ENCODE measurements at places on chromosomes 12 and 14.

DNA sequence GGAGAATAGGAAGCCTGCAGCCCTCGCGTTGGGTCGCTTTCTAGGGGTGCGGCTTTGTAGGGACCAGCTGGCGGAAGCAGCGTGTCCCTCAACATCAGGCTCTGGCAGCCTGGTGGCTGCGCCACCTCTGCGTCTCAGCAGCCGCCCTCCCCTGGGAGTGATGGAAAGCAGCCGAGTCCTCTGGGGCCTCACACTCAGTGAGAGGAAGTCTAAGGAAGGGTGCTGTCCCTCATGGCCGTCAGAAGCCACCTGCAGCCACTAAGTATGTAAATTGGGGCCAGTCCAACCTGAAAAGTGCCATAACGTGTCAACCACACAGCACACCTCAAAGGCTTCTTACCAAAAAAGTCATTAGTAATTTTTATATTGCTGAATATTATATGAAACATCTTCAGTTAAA, 80.3 kb downstream of the WDR20 start:
- DNase-seq: no peak

GRCh38 chr12:98752726-98753125, 107.6 kb downstream of the APAF1 start:
- no peak for DNase-seq

- no peak for DNase-seq
Observed at GRCh38 chr14:26622611-26623010, 24.8 kb upstream of the NOVA1 start.

DNA sequence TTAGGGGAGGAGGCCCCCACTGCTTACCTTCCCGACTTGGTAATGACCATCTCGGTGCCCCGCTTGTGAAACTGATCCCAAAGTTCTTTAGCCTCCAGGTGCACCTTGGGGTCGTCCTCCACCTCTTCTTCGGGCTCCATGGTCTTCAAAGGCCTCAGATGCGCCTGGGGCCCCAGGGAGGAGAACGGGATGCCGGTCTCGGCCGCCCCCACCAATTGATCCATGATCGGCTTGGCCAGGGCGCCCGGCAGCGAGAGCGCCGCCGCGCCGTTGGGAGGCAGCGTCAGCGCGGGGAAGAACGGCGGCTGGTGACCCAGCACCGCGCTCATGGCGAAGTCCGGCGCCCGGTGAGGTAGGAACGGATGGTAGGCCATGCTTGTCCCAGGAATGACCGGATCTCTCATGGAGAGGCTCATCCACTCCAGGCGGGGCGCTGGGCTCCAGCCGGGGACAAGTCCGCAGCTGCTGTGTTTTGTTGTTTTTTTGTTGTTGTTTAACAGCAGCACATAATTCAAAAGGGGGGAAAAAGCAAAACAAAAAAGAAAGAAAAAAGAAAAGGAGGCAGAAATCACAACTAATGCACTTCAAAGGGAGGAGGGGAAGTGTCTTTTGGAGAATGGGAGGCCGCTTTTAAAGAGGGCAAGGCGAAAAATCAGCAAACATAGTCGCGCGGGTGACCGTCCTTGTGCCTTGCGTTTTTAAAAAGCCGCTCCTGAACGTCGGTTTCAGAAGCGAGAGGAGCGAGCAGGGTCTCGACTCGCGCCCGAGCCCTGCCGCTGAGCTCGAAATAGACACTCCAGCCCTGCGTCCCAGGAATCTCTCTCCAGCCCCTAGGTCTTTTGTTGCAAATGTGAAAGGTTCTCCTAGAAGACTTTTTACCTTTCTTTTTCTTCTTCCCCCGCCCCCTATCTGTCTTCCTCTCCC, 928 bp downstream of the TBX3 start:
- no peak for DNase-seq

DNA sequence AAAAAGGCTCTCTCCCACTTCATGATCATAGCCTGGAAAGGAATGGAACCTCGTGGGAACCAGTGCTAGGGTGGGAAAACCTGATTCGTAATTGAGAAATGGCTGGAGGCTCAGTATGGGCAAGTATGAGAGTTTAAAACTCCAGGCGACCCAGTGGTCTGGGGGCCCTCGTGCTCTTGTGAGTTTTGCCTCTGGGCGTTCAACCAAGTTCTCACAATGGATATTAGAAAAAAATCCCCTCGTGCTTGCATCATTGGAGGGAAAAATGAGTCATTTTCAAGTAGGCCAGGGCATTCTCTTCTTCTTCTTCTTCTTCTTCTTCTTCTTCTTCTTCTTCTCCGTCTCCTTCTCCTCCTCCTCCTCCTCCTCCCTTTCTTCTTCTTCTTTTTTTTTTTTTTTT, 39.0 kb downstream of the GPR68 start:
- DNase-seq: no peak

- no peak for DNase-seq
Observed at GRCh38 chr12:103824290-103824689, 16.7 kb downstream of the NT5DC3 start.

GRCh38 chr14:58677517-58677916, 39.8 kb downstream of the DACT1 start:
- DNase-seq: no peak

- DNase-seq: no peak
Observed at GRCh38 chr12:98916106-98916505, 271.0 kb downstream of the APAF1 start.

DNA sequence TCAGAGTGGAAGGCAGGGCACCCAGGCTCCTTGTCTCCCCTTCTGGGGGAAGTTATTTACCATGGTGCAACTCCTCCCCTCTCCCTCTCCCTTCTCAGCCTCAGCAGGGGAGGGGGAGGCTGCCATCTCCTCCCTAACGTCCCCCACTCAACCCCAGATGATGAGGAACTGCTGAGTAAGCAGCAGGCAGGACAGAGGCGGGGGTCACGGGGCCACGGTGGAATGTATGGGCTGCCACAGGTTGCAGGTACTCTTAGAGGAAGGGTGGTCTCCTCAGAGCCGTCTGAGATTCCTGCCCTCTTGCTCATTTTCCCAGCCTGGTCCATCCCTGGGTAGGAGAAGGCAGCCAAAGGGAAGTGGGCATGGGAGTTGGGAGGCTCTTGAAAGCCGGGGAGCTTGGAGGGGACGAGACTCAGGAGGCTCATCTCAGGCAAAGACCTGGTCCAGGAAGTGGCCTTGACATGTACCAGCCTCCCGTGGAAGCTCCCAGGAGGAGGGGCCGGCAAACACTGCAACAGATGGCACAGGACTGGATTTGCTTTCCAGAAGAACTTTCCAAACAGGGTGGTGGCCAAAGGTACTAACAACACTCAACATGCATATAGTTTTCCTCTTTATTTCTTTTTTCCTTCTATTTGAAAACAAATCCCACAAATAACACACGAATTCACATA, 19.0 kb downstream of the RIN3 start:
- DNase-seq: no peak

GRCh38 chr14:31949709-31950108, 127.4 kb upstream of the ARHGAP5 start:
- DNase-seq: no peak

- DNase-seq: peak; percentile 56
Observed at GRCh38 chr14:67815573-67816225, 691 bp downstream of the ZFYVE26 start.

GRCh38 chr12:100044266-100044665, 59.5 kb upstream of the ANKS1B start:
- DNase-seq: no peak

GRCh38 chr12:95653771-95654546, 102.7 kb upstream of the USP44 start:
- DNase-seq: no peak

GRCh38 chr14:59961518-59962062, 41.6 kb downstream of the LRRC9 start:
- no peak for DNase-seq

DNA sequence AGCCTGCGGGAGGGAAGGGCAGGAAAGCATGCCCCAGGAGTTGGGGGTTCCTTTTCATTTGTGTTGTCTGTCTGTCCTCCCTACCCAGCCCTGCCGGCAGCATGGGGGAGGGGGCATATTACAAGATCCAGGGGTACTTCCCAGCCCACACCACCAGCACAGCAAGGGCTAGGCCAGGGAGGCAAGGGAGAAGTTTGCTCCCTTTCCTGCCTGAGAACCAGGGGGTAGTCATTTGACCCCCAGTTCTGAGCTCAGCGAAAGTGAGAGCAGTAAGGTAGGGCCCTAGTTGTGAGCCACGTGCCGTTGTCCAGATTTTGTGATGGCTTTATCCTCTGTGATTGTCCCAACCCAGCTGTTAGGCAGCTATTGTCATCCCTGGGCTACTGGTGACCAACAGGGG, 364.7 kb downstream of the BCL11B start:
- no peak for DNase-seq

DNA sequence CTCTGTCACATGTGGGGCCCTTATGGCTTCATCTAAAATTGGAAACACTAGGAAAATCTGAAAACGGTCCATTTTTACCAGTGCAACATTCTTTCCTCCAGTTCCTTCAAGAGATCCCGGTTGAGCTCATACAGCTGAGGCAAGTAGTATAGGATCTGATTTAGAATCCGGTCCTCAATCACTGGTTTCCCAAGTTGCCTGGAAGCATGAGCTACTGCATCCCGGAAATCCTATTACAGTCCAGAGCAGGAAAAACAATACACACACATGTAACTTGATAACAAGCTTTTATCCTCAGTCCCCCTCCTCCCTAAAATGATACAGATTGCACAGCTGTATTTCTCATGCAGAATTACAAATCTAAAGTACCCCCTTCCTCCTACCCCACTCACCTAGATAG, 67.9 kb upstream of the NR2C1 start:
- no peak for DNase-seq

GRCh38 chr14:83611906-83612390, 1918.0 kb upstream of the FLRT2 start:
- no peak for DNase-seq

DNA sequence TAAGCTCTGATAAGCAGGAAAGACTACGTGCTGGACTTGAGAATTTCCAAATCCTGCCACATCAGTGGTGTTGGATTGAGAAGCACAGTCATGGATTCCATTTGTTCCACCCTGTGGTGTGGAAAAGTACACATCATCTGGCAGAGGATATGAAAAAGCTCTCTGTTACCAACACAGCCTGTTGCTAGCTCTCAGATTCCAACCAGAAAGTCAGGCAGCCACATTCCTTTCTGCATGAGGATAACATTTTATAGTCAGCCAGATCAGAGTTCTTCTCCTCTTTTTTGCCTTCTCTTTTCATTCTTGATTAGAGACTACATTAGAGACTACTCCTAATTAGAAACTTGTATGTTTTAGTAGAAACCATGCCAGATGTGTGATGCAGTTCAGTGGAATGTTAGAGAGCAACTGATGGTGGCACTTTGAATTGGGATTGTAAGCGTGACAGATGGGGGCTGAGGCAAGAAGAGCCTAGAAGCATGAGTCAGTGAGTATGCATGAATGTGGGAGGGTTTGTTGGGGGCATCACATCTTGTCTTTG, 61.2 kb upstream of the STXBP6 start:
- peak; percentile 20 for DNase-seq

DNA sequence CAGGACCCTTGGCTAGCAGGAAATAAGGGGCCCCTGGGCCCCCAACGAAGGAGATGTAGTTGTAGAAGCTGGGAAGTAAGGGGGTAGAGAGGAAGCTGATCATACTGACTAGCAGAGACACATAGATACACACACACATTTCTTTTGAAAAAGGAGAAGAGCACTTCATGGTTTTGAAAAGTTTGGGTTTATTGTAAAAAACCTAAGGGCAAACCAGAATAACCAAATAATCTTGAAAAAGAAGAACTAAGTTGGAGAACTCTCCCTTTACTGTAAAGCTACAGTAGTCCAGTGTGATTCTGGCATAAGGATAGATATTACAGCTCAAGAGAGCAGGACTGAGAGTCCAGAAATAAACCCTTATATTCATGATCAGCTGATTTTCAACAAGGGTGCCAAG, 5.8 kb upstream of the HCAR3 start:
- DNase-seq: no peak

DNA sequence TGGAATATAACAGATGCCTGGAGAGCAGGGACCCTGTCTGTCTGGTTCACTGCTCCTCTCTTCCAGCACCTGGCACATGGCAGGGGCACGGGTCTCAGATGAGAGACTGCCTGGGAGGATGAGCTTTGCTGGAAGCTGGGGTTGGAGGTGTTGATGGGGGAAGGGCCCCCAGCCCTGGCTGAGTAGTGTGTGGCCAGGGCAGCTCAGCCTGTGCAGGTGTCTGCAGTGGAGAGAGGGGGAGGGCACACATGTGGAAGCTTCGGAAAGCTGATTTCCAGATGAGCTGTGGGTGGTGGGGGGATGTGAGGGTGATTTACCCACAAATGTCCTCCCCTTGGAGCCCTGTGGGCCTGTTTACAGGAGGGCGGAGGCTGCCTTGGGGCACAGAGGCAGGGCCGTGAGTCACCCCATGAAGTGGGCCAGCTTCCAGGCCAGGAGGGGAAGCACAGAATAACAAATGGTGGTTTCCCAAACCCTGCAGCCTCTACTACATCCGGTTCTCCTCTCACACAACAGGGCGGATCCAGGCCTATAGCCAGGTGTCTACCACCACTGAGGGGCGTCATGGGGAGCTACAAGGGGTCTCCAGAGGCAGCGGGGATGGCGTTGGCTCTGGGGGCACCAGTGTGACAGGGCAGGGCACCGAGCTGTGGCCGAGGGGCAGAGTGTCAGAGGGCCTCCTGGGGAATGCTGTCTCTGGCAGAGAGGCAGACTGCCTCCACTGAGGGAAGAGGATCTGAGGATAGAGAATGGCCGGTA, 11.0 kb downstream of the KRT7 start:
- DNase-seq: no peak

- no peak for DNase-seq
Observed at GRCh38 chr12:51884676-51885229, 3.1 kb upstream of the ANKRD33 start.

DNA sequence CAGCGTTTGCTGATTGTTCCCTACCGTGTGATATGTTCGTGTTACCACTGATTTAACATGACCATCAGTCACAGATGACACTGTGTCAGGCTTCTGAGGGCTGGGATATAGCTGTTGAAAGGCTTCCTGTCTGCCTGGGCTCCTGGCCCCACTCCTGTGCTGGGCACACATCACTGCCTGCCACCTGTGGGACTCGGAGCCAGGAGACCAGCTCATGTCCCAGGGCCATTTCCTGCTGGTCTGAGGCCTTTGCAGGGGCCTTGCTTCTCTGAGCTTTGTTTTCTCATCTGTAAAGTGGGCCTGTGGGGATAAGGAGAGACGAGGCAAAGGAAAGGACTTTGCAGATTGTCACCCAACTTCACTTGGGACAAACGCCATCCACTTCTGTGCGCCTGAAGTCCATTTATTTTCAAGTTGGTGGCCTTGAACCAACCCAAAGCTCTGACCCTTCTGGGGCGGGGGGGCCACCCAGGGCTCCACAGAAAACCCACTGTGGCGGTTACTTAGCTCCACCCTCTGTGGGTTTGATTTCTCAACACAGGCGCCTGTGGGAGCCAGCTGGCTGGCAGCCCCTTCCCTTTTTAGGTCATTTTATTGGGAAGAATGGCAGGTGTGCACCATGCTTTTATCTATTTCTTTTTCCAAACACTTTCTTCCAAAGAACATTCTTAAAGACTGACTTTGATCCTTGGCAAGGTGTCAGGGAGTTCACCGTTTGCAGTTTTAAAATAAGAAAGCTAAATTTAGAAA, 54.1 kb downstream of the BEGAIN start:
- no peak for DNase-seq

All from pons (tissue), 1 donor.